ENCODE measurements at places on chromosomes 1 and 21.

GRCh38 chr1:7535934-7536878 is 234.9 kb upstream of the VAMP3 start:
- DNase-seq, result no peak

DNA sequence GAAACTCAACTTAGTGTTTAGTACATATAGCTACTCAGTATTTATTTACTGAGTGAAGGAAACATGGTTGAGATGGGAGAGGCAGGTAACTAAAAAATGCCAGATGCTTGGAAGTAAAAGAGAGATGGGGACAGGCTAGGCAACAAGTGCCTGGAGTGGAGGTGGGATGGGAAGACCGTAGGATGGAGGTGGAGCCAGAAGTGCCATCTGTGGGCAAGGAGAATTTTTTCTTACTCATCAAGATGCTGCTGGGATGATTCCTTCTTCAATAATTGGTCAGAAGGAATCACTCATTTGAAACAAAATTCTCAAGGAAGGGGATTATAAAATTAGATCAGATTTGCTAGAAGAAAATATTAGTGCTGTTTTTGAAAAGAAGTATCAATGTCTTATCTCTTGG is 72.9 kb downstream of the IFI44 start:
- DNase-seq, result no peak

DNA sequence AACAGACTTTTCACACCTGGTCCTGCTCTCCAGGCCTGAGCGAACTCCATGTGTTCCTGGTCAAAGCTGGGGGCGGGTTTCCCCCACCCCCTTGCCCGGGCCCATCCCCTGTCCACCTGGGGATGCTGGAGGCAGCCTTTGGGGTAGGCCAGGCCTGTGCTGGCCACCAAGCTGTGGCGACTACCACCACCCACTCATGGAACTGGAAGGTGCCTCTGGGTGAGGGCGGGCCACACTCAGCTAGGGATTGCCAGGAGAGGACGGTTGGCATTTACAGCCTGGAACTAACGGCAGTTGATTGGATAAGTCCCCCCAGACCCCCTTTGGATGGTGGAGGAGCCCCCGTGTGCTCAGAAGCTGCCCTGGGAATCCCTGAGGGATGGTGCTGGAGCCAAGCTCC is 7.9 kb downstream of the S100B start:
- no peak for DNase-seq

GRCh38 chr1:6322161-6322560 is 61.3 kb upstream of the GPR153 start:
- DNase-seq, result no peak

- DNase-seq, result no peak
Measured at GRCh38 chr1:159918352-159919200, 6.7 kb downstream of the TAGLN2 start.

DNA sequence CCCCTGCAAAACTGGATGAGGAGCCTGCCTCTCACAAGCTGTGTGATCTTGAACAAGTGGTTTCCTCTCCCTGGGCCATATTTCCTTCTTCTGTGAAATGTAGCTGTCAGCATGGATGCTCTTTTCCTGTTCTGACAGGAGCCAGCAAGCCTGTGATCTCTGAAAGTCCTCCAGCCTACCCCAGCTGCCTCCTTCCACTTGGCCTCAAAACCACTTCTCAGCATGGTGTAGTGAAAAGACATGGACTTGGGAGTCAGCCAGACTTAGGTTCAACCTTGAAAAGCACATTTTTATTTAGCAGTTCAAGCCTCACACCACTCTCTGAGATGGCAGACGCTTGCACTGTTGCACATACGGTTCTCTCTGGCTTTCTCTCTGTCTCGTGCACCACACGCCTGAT is 292.9 kb upstream of the DUSP10 start:
- DNase-seq, result no peak

DNA sequence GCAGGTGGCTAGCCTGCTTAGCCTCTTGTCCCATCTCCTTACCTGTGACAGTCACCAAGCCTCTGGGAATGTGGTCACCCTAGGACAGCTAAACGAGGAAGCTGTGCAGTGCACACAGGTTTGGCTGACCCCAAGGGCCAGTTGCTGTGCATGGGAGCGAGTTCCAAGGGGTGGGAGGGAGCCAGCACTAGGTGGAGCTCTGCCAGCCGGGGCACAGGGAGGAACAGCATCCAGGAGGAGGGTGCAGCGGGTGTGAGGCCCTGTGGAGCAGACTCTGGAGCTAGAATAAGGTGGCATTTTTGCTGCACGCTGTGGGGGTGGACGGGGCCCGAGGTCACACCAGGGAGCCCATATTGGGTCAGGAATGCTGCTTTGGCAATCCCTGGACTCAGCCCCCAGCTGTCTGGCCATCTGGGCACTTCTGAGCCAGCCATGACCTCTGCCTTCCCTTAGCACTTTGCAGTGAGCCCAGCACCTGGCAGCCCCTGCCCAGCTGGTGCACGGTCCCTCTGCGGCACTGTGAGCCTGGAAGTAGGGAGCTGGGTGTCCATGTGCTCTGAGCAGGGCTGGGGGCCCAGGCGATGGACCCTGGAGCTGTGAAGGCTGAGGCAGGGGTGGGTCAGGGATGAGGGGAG is 8.7 kb downstream of the PDXK start:
- peak; percentile 78 for DNase-seq

DNA sequence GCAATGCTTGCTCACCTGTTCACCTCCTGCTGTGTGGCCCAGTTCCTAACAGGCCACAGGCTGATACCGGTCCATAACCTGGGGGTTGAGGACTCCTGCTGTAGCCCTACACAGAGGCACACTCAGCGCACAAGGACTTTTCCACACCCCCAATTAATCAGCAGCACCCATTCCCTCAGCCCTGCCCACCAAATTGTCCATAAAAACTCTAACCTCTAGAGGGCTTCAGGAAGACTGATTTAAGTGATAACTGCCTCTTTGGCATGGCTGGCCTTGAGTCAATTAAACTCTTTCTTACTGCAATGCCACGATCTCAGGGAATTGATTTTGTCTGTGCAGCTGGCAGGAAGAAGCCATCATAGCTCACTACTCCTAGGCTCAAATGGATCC is 71.3 kb upstream of the MUTYH start:
- DNase-seq, result no peak

- DNase-seq, result no peak
Measured at GRCh38 chr1:83055391-83056170, 943.4 kb downstream of the TTLL7 start.

- DNase-seq, result no peak
Measured at GRCh38 chr1:90723590-90724108, 6.5 kb upstream of the BARHL2 start.

- no peak for DNase-seq
Measured at GRCh38 chr1:213676736-213677135, 311.0 kb upstream of the PROX1 start.

DNA sequence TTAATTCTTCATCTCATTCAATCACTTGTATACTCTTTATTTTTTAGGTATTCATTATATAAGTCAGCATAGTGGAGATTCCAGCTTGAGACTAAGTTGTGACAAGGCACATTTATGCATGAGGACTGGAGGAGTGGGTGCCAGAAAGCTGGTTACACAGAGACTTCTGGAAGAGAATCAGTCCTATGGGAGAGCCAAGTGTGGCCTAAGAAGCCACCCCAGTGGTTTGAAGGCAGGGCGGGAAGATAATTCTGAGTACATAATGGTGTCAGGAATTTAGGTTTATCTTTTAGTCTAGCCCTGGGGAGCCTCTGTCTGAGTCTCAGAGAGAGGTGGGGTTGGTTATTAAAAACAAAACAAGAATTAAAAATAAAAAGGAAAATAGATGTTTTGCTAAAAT is 83.0 kb downstream of the SPAG17 start:
- DNase-seq, result no peak

GRCh38 chr1:115678141-115678540 is 36.4 kb downstream of the VANGL1 start:
- DNase-seq, result no peak

DNA sequence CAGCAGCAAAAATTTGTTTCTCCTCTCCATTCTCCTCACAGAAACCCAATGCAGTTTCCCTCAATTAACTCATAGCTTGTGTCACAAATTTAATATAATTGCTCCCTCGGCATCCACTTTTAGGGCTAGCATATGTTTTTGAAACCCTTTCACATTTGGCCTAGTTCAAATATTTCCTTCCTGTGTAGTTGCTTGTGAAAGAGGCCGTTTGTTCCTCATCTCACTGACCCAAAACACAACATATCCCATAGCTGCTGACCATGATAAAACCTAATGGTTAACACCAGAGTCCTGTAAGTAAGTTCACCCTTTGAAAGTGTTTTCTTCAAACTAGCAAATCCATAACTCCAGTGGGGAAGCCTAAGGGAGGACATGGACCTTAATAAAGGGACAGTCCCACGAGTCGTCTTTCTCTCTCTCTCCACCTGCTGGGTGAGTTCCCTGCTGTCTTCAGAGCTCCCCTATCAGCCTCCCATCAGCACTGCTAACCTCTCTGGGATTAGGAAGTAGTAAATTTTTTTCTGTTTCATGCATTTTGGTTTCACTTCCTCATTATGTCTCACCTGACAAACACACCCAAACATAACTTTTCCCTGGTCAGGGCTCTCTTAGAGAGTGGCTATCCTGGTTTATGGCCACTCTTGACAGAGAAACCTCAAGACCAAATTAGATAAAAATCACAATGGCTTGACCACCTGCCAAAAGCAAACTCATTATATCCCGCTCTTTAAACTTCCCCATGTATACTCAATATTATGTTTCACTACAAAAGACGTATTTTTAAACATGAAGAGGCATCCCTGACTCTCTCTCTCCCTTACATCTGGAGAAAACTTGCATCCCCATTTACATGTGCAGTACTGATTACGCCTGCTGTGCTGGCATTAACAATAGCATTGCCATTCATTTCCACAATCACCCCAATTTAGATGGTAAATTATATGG is 177.7 kb upstream of the HP1BP3 start:
- no peak for DNase-seq

- DNase-seq, result no peak
Measured at GRCh38 chr1:44757420-44757819, 17.8 kb downstream of the KIF2C start.

DNA sequence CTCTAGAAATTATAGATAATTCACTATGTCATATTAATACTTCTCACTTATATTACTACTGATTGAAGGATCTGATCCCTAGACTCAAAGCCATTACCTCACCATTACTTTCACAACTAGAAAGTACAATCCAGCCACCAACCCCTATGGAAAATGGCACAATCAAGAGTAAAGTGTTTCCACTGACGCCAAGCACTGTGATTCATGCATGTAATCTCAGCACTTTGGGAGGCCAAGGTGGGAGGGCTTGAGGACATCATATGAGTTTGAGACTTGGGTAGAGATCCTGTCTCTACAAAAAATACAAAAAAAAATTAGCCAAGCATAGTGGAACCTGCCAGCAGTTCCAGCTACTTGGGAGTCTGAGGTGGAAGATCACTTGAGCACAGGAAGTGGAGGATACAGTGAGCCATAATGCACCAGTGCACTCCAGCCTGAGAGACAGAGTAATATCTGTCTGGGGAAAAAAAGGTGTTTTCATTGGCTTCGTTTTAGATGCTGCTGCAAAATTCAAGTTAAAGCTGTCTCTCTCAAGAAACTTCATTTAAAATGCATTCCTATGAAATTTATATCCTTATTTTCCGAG is 126.5 kb downstream of the AKT3 start:
- no peak for DNase-seq

DNA sequence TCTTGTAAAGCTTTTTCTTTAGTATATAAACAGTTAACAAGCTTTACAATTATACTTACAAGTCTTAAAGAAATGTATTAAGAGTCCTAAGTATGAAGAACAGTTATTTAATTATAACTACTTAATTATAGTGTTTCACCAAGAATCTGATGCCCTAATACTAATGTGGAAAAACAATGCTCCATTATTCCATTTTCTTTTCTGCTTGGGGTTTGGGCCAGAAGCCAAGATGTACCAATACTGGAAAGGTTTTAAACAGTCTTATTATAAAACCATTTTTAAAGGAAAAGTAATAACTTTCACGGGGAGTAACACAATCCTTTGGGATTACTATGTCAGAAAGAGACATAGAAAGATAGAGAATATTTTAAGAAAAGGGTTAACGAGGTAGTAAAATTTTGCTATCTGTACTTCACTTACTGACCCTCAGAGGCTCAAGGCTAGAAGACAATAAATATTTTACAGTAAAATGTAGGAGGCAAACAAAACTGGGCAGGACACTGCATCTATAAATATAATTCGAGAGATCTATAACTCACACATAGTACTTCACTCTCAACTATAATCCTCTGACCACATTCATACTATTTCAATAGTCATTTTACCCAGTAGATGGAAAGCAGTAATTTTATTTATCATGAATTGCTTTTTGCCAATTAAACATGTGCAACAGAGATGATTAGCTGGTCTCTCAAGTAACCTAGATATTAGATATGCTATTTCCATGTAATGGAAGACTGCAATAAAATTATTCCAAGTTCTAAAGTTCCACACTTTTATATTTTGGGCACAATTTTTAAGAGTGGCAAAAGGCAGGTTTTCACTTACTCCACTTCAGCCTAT is 63.9 kb downstream of the LTN1 start:
- DNase-seq, result no peak

DNA sequence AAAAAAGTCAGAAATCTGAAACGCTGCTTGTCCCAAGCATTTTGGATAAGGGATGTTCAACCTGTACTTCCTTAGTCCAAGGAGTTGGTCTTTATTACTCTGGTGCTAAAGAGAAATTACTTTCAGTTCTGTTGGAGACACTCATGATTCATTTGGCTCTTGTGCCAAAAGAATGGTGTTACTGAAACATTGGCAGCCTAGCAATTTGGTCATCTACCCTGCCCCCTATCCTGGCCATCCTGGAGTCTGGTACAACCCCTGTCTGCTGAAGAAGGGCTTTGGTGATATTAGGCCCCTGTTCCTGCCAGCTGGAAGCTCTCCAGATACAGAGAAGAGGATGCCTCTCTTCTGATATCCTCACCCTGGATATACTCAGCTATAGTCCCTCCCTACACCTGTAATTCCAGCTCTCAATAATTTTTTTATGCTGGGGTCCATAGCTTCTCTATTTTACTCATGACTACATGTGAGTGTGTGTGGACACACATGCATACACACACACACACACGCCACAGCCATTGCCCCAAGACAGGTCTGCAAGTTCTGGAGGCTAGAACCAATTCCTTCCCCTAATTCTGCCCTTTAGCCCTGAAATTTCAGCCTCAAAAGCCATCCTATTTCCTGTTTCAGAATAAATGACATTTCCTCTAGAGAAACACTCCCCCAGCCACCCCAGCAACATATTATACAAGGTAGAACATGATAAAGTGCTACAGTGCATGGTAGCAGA is 40.0 kb downstream of the LHX8 start:
- DNase-seq, result no peak

DNA sequence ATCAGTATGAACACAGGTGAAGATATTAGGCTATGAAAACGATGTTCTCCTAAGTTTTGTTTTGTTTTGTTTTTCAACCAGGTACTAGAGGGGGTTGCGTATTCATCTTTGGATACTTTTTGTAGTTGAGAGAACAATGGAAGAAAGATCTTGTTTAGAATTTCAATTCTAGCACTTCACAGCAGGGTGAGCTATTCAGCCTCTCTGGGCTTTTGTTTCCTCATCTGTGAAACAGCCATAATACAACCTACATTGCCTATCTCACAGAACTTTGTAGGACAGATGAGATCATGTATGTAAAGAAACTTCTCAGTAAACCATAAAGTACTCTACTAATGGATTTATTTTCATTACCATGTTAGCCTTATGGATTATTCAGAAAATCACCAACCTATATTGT is 199.5 kb downstream of the GPATCH2 start:
- no peak for DNase-seq

GRCh38 chr1:29485096-29485925 is 249.0 kb downstream of the PTPRU start:
- DNase-seq, result no peak

Data from H54 (cell line).